NCI-H1436 treated with DMSO at 0.1 percent for 48 hours (cell line): ENCODE measurements at places on chromosomes 5 and 9.

DNA sequence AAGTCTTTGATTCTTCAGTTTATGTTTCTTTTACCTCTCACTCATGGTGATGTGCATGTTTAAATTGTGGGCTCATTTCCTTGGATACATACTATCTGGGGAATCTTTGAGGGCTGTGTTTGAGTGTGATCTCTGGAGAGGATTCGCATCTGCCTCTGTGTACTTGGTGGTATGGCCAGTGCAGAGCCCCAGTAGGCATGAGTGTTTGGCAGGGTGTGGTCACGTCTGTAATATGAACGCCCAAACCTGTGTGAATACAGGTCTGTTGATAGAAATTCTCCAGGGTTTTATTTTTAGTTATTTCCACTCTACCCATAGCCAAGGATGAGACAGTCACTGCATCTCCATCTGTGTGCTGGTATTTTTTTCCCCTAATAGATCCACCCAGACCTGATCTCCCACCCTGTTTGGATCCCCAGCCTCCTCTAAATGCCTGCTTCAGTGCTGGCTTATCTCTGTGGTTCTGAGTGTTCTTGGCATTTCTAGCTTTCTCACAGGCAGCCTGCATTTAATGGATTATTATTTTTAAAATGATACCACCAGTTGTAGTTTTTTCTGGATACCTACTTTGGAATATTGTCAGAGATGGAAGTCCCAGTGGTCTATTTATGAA lies 37.5 kb downstream of the TJP2 start:
- no peak for DNase-seq

DNA sequence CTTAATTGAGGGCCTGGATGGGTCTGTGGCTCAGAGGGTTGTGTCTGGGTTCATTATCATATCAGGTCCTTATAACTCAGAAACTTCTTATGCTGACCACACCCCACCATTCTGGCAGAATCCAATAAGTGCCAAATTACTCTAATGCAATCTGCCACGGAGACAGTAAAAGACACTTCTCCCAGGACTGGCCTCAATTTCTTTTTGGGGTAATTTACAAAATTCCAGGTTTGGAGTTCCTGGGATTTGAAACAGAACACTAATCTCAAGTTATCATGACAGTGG lies 187.8 kb downstream of the GNAQ start:
- DNase-seq = no peak

GRCh38 chr5:161546470-161547301 lies at the start of gene GABRB2:
Gene GABRB2, minus strand, starts transcription at chr5:161546725. Its CDS starts 82 bp downstream, at chr5:161546643.
- DNase-seq = no peak

DNA sequence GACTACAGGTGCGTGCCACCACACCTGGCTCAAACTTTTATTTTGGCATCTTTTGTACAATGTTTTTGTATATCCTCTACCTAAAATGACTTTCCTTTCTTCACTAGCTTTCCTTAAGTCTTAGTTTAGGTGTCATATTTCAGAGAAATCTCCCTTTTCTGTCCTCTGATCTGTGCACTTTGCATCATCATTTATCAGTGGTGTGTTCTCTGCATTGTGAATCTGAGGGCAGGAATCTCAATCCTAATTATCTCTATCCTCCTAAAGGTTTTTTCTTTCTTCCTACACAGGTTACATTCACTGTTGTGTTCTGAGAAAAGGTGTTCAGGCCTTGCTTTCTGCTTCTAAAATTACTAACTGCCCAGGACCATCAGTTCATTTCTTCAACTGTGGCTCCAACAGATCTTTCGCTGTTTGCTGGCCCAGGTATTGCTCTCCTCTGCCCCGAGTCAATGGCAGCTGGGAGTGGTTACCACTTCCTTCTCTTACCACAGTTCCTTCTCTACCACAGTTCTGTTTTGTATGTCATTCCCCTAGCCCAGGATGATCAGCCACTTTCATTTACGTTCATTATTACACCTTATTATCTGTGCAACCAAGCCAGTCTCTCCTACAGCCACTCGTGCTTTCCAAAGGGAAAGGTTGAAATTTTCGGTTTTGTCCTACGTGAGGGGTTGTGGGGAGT lies 14.0 kb downstream of the TGFBR1 start:
- DNase-seq = no peak

- no peak for DNase-seq
Measured at GRCh38 chr9:91986248-91986647, 36.2 kb upstream of the ROR2 start.

GRCh38 chr9:135090081-135090480 lies 2.6 kb downstream of the OLFM1 start:
- no peak for DNase-seq

DNA sequence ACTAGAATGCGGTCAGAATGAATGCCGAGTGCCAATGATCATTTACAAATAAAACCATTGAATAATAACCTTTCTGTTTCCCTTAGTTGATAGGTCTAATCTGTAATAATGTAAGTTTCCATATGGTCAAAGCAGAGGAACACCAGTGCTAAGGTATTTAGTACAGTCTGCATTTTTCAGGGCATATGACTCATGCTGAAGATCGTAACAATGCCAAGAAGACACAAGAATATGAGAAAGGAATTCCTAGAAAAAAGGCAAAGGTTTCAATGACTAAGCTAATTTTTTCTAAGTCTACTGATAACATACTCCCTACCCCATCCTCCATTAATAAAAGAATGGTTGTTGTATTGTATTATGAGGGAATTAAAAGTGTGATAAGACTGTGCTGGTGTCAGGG lies 2.8 kb downstream of the OR1L8 start:
- no peak for DNase-seq

- DNase-seq = no peak
Measured at GRCh38 chr9:123445116-123445515, 89.1 kb downstream of the CRB2 start.

DNA sequence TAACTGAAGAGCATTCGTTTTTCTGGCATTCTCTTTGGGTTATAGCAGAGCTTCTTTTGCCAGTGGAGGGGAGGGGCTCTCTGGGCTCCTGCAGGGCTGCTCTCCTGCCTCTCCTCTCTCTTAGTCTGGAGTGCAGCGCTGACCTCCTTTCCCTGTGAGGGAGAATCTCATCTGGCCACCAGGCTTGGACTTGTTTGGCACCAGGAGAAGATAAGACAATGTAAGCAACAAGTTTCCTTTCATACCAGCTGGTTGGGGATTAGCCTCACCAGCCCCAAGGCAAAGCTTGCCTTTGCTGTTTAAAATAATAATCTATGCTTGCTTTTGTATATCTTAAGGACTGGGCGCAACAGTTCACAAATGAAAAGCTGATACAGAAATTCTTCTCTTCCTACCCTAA lies 196.4 kb downstream of the TLE4 start:
- DNase-seq = no peak

GRCh38 chr5:135254183-135254582 lies 144.8 kb downstream of the MACROH2A1 start:
- no peak for DNase-seq

DNA sequence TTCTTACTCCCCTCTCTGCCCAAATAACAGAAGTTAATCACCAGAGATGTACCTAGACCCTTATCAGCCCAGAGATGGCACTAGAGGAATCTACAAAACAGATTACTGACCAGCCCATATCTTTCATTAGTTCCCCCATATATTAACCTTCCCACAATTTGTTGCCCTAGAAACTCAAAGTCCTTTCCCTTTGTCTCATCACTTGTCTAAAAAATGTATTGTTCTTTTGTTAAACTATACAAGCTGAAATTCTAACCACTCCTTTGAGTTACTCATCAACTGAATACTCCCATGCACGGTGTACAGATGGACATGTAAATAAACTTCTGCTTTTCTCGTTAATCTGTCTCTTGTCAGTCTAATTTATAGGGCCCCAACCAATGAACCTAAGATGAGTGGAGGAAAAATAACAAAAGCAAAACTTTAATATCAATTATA lies 130.9 kb downstream of the CCDC192 start:
- DNase-seq = no peak

GRCh38 chr5:52328220-52328806 lies 459.4 kb upstream of the ITGA1 start:
- no peak for DNase-seq

- no peak for DNase-seq
Measured at GRCh38 chr5:106311230-106311915, 1359.4 kb downstream of the EFNA5 start.

- DNase-seq = no peak
Measured at GRCh38 chr5:150079909-150080461, 6.4 kb downstream of the CSF1R start.

DNA sequence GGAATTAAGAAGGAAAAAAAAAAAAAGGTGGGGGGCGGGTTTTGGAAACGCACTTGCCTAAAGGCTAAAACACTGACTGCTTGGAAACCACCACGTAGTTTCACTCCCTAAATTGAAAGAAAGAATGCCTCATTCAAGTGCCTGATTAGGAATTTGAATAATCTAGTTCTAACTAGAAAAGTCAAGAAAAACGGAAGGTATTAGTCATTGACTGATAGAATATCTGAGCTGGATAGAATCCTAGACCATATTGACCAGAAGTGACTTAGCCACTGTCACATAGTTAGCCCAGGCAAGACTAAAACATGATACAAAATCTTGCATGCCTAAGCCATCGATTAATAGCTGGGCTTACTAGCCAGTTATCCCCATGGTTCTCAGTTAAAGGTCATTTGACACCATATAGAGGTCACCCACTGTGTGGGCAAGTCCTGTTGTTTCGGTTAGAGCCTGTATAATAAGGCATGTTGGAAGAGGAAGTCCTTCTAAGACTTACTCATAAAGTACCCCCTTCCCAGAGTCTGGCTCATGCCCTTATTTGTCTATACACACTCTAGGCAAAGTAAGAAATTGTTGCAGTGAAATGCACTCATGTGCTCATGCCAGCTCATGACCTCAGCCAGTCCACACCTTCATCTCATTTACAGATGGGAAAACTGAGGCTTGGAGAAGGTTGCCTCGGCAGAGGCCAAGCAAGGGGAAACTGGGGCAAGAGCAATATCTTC lies 40.2 kb downstream of the SH3RF2 start:
- DNase-seq = no peak

GRCh38 chr9:87521834-87522233 lies 24.2 kb downstream of the DAPK1 start:
- DNase-seq = no peak

- DNase-seq = no peak
Measured at GRCh38 chr5:92574023-92574422, 1007.0 kb downstream of the NR2F1-AS1 start.

DNA sequence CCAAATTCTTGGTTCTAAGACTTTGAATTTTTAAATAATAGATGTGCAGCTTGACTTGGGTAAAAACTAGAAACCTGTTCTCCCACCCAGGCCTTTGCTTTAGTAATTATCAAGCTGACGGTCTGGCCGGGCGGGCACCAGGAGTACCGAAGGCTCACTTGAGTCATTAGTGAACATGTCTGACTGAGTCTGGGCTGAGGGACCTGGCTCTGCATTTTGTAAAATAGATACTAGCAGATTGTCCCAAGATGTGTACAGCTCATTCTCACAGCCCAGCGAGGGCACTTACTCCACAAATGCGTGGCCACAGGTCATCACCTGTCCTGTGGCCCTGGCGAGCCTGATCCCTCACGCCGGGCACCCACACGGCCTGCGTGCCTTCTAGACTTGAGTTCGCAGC lies 216.2 kb downstream of the FANCC start:
- no peak for DNase-seq

GRCh38 chr5:108382784-108383330 lies 959 bp upstream of the FBXL17 start:
- no peak for DNase-seq

- no peak for DNase-seq
Measured at GRCh38 chr5:142013734-142014521, 1.1 kb upstream of the GNPDA1 start.

DNA sequence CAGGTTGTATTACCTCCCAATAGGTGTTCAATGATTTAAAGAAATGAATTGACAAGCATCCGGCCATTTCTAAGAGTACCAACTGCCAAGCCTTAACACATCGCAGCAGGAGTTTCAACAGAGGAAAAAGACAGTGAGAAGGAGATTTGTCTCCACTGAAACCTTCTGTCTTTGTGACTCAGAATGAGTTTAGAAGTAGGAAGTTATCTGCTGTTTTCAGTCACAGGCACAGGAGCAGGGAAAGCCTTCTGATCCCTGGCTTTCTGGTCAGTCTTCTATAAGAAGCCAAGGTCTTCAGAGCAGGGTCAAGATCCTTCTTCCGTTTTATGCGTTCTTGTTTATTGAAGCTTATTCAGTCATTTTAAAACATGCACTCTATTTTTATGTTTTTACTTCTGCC lies 390.7 kb upstream of the PCSK5 start:
- no peak for DNase-seq

DNA sequence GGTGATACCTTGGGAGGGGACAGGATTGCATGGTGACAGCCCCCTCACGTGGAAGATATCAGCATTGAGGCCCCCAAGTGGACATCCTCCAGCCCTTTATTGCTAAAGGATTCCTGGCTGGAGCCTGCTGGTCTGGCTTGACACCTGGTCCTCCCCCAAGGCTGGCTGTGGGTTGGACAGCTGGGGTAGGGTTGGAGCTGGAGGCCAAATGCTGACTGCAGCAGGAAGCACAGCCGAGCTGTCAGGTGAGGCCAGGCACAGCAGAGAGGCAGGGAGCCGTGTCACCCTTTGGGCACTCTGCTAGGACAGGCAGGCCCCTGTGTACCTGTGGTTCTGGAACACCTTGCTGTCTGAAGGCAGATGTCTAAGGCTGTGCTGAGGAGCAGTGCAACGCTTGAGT lies 2.2 kb downstream of the CACFD1 start:
- DNase-seq = no peak

DNA sequence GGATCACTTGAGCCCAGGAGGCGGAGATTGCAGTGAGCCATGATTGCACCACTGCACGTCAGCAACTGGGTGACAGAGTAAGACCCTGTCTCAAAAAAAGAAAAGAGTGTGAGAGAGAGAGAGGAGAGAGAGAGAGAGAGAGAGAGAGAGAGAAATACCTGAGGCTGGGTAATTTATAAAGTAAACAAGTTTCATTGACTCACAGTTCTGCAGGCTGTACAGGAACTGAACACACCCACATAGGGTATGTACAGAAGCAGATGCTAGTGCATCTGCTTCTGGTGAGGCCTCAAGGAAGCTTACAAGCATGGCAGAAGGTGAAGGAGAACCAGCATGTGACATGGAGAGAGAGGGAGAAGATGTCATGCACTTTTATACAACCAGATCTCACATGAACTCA lies 46.4 kb upstream of the CHD1 start:
- DNase-seq = no peak
